ENCODE measurements at places on chromosomes 5 and 9. TPM values are rescaled to one million over a fixed set of nuclear protein-coding genes. Genes with fewer than 3 reads are reported as not detected.

- no peak for DNase-seq
Measured at GRCh38 chr5:7970816-7971215, 101.9 kb downstream of the MTRR start.

Gene EQTN
- total RNA-seq, result 2.1 TPM

DNA sequence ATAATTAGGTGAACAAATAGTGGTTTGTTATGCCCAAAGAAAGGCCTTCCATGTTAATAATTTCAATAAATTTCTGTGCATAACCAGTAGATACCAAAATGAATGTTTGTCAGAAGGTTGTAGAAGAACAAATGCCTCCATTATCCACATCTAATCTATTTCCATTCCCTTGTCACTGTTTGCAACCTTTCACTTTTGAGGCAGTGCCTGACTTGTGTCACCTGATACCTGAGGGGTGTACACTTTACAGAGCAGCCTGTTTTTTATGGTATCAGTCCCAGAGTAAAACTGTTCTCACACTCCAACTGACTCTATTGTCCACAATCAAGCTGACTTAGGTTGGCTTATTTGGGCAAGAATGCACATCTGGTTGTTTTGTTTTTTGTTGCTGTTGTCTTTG, 40.1 kb downstream of the FREM1 start:
- DNase-seq, result no peak

GRCh38 chr5:80067016-80067415, 31.9 kb downstream of the THBS4 start:
- DNase-seq, result no peak

- no peak for DNase-seq
Measured at GRCh38 chr9:16029796-16030363, 477.0 kb downstream of the CCDC171 start.

Gene OLFM1
- total RNA-seq, result 58.2 TPM

Gene ELP1
- 28.9 TPM for total RNA-seq

GRCh38 chr9:131577005-131578000, 32.0 kb downstream of the PRRT1B start:
- no peak for DNase-seq

DNA sequence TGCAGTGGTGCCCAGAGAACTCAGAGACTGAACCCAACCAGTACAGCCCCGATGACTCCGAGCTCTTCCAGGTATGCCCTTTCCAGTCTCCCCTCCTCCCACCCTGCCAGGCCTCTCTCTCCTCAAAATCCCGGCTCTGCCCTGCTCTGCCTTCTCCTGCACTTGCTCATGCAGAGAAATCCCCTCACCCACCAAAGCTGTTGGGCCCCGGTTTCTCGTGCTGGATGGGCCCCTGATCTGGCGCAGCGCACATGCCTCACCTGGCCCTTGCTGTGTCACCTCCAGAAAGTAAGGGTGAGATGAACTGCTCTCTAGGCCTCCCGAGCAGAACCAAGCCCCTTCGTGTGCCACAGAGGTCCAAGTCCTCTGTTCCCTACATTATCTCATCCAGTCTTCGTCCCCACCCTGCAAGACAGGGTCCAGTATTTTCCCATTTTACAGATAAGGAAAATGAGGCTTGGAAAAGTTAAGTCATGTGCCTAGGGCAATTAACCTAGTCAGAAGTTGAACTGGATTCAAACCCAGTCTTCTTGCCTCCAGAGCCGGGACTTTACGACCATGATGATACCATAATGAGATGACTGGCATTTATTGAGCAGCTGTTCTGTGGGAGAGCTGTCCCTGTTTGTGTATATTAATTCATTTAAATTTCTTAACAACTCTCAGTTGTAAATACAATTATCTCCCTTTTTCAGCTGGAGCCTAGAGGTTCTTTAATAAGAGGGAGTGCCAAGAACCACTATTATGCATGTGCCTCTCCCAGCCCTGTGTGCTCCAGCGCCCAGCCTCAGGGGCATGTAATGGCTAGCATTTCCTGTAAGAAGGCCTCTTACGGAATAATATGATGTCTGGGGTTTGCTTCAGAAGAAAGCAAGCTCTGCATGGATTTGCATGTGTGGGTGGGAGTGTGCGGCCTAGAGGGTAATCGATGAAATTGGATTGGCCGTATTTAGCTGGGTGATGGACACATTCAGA, 90.7 kb downstream of the PPARGC1B start:
- no peak for DNase-seq

- peak; percentile 88 for DNase-seq
Measured at GRCh38 chr5:16934123-16934522, 2.0 kb downstream of the MYO10 start.

DNA sequence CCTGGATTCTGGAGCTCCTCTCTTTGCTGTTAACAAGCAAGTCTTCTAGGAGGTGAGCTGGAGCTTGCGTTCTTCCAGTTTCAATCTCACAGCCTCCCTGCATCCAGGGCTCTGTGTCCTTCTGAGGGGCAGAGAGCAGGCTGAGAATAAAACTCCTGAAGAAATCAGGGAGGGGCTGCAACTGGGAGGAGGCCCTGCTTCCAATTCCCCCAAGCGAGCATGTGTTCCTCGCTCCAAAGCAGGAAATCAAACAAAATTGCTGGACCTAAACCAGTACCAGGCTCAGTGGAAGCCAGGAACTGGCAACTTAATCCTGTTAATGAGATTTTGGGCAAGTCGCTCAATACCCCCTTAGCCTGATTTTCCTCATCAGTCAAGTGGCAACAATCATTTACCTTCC, 181.8 kb downstream of the ASTN2 start:
- DNase-seq, result no peak

- peak; percentile 74 for DNase-seq
Measured at GRCh38 chr9:84697509-84698114, 28.1 kb downstream of the NTRK2 start.

GRCh38 chr5:37803487-37803886, 36.4 kb downstream of the GDNF start:
- DNase-seq, result no peak

GRCh38 chr9:126695701-126696400, 82.1 kb downstream of the LMX1B start:
- DNase-seq, result peak; percentile 62

Gene NUTM2G
- 0.07 TPM for total RNA-seq

Gene INSL4
- total RNA-seq, result not detected

DNA sequence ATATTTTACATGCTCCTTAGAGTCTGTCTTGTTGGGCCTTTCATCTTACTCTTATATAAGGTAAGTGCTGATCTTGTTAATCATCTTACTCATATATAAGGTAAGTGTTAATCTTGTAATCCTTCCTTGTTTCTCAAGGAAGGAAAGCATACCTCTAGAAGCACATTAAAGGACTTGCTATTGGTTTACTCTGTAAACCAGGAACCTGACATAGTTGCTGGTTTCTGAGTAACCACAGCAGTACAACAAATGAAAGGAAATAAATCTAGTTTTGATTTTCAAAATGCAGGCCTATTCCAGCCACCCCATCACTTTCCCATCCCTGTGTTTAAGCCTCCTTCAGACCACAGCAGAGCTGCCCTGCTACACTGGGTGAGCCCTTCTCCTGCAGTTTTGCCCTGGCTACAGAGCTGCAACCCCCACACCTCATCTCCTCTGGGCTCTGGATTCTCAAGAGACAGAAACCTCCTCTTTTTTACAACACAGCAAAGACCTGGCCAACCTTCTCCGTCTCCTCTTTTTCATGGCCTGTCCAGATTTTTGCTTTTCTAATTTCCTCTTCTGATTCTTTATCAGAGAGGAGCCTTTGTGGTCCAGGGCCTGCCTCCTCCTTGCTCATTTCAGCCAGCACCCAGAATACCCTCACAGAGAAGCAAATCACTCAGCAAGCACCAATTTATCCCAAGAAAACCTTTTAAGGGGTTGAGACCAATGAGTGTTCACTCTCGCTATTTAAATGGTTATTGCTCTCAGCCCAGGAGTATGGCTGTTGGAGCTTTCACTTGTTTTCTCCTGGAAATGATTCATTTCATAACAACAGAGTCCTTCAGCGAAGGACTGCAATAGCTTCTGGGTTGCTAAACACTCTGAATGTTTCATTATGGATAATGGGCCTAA, 103.2 kb downstream of the FSTL4 start:
- no peak for DNase-seq
